ENCODE measurements at places on chromosomes 1 and 21. TPM values are rescaled to one million over a fixed set of nuclear protein-coding genes. Genes with fewer than 3 reads are reported as not detected.

Gene TP53BP2
- polyA plus RNA-seq = 10.1 TPM

Gene LRRC39
- 0.48 TPM for polyA plus RNA-seq

Gene ARHGEF10L
- 12.1 TPM for polyA plus RNA-seq

Gene CAPN9
- polyA plus RNA-seq = 0.33 TPM

Gene IVL
- not detected for polyA plus RNA-seq

Gene PRAMEF5
- not detected for polyA plus RNA-seq

Gene NPHS2
- not detected for polyA plus RNA-seq

Gene TNNT2
- polyA plus RNA-seq = 19.1 TPM

Gene PIGM
- 5.0 TPM for polyA plus RNA-seq

Gene SPRR1A
- not detected for polyA plus RNA-seq

Gene FCRL6
- polyA plus RNA-seq = not detected

Gene LCK
- 37.5 TPM for polyA plus RNA-seq

Gene KCNA3
- polyA plus RNA-seq = 0.32 TPM

Gene ESRRG
- 1.2 TPM for polyA plus RNA-seq

Gene TCEA3
- not detected for polyA plus RNA-seq

Gene GPR137B
- 4.5 TPM for polyA plus RNA-seq

Gene SHE
- polyA plus RNA-seq = 0.23 TPM

Gene GJA4
- 0.95 TPM for polyA plus RNA-seq

Gene ADAMTS1
- polyA plus RNA-seq = 6.1 TPM

Gene WDR26
- polyA plus RNA-seq = 13.9 TPM

Gene NR5A2
- polyA plus RNA-seq = 4.5 TPM

Gene ZBTB7B
- 3.6 TPM for polyA plus RNA-seq

Gene RGS2
- 24.8 TPM for polyA plus RNA-seq

Gene TLCD4
- polyA plus RNA-seq = 4.2 TPM

Gene KCND3
- polyA plus RNA-seq = 0.18 TPM

Gene RIPK4
- 2.5 TPM for polyA plus RNA-seq

Gene TAS1R1
- polyA plus RNA-seq = 0.19 TPM

Gene INSRR
- not detected for polyA plus RNA-seq

Gene FTCD
- polyA plus RNA-seq = 2.6 TPM

Gene C1QB
- not detected for polyA plus RNA-seq

Gene CYP4Z1
- polyA plus RNA-seq = not detected

Gene DNALI1
- polyA plus RNA-seq = 25.6 TPM

Gene LCE2B
- polyA plus RNA-seq = not detected

Gene RAB7B
- polyA plus RNA-seq = not detected

Gene OR10Z1
- not detected for polyA plus RNA-seq

Gene DRAXIN
- polyA plus RNA-seq = 7.4 TPM

Gene CYP4A22
- polyA plus RNA-seq = not detected

Gene HTR6
- 0.14 TPM for polyA plus RNA-seq

Gene MAP1LC3C
- polyA plus RNA-seq = 0.61 TPM

Gene CD247
- 1.2 TPM for polyA plus RNA-seq

Gene TSPAN1
- polyA plus RNA-seq = not detected

All from GM23338 (cell line).